ENCODE measurements at places on chromosomes 2 and 18. TPM values are rescaled to one million over a fixed set of nuclear protein-coding genes. Genes with fewer than 3 reads are reported as not detected.

DNA sequence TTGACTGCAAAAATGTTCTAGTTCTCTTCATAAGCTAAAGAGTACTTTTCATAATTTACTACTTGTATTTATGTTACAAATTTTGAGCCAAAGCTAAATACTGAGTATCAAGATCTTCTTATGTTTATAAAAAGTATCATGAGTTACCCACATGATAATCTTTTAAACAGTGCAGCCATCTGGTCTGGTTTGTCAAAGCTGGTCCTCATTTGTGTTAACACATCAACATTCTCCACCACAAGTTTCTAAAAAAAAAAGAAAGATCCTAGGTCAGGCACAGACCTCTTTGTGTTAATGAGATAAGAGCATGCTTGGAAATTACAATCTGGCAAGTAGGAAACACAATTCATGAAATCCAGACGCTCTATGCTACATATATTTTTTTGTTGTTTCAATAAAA lies 75.5 kb upstream of the FRZB start:
- no peaks in the 10 kb centered on the region for H3K27me3 ChIP-seq
- no peak overlapping the region for H3K27ac ChIP-seq
- no peaks in the 10 kb centered on the region for H3K4me1 ChIP-seq
- no peak overlapping the region for H3K4me3 ChIP-seq

DNA sequence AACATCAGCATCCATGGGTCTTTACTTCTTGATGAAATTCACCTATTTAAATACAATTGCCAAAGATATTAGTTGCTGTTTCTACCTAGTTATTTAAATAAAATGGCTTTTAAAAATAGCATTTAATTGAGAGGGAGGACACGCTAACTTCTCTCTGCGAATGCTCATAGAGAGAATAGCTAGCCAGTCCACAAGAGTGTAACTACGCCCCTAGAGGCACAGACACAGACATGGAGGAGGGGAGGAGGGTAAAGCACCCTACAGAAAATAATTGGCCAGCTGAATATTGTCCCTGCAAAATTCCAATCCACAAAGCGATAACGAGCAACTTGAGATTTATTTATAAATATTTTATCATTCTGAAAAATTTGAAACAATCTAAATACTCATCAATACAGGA lies 97.0 kb upstream of the PAPOLG start:
- no peak overlapping the region for H3K4me3 ChIP-seq
- H3K27ac ChIP-seq, result no peak overlapping the region
- no peaks in the 10 kb centered on the region for H3K27me3 ChIP-seq
- H3K36me3 ChIP-seq, result no peaks in the 10 kb centered on the region

Gene DCDC2C
- not detected for total RNA-seq

Gene CHRND
- total RNA-seq, result not detected

Gene VAMP5
- total RNA-seq, result 24.7 TPM
